ENCODE measurements at places on chromosomes 6 and 20.

DNA sequence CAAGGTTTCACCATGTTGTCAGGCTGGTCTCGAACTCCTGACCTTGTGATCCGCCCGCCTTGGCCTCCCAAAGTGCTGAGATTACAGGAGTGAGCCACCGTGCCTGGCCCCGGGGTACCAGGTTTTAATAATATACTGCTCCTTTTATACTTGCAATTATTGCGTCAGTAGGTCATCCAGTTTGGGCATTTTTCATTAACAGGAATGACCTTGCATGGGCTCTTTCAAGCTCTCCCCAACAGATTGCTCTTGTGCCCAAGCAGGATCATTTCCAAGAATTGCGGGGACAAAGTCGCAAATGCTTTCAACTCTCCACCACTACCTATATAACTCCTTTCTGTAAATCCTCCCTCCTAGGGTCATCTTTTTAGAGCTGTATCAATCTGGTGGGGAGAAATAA lies 23.8 kb downstream of the STK38 start:
- DNase-seq, result no peak

- DNase-seq, result no peak
Measured at GRCh38 chr6:133887156-133887879, 1.6 kb upstream of the TCF21 start.

DNA sequence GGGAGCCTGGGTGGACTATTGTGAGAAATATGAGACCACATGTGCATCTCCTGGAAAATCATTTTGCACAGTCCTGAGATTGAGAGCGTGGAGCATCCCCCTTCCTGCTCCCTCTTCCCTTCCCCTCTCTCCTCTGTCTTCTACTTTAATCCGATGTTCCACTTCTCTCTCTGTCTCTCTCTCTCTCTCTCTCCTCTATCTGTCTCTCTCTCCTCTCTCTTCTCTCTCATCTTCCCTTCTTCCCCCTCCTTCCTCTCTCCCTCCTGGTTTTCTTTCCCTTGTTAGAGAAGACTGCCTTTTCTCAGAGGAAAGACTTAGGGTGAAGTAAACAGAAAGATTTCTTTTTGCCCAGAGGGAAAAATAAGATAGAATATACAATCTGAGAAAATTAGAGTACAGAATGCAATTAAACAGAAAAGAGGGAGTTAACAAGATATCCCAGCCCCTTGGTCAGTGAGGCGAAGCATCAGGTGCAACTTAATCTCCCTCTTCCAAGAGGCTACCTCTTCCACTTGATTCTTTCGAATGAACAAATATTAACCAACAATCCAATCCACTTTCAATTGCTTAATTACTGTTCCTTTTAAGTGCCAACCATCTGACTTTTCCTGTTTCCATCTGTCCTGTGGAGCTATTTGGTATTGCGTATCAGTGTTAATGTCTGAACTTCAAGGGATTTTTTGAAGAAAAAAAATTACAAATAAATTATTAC lies 14.6 kb downstream of the KHDC1 start:
- DNase-seq, result no peak

- no peak for DNase-seq
Measured at GRCh38 chr6:150503586-150504339, 95.9 kb upstream of the PLEKHG1 start.

DNA sequence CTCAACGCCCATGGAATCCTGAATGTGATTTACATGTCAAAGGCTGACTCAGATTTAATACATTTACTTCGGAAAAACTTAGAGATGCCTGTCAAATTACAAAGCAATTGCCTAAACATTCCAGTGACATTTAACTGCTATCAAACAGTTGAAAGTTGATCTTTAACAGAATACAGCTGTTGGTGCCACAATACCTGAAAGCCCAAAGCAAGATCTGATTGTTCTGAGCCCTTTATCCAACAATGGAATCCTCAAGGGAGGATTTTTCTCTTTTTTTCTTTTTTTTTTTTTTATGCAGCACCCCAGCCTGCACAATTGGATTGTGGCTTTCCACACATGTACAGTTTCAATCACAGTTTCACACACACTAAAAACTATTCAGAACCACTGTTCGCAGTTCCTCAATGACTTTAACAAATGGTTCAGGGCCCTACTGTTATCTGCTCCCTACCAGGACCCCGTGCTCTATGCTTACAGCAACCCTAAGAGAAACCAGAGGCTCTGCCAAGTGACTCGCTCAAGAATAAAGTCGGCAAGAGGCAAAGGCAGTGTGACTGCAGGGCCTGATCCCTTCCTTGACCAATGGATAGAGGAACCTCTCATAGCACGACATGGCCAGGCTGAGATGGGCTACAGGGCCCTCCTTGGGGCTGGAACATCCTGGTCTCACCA lies 33.3 kb downstream of the EPB41L2 start:
- DNase-seq, result no peak

DNA sequence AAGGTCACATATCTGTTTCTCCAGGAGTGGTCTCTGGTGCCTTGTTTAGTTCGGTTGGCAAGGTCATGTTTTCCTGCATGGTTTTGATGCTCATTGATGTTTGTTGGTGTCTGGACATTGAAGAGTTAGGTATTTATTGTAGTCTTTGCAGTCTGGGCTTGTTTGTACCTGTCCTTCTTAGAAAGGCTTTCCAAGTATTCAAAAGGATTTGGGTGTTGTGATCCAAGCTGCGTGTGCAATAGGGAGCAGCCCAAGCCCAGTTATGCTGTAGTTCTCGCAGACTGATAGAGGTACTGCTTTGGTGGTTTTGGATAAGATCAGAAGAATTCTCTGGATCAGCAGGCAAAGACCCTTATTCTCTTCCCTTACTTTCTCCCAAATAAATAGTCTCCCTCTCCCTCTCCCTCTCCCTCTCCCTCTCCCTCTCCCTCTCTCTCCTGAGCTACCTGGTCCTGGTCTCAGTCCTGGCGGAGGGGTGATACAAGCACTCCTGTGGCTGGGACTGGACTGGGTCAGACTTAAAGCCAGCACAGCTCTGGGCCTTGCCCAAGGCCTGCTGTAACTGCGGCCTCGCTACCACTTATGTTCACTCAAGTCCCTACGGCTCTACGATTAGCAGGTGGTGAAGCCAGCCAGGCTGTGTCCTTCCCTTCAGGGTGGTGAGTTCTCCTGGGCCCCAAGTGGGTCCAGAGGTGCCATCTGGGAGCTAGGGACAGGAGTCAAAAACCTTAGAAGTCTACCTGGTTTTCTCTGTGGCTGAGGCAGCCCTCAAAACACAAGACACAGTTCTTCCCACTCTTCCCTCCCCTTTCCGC lies 27.3 kb upstream of the GRM4 start:
- DNase-seq, result no peak

GRCh38 chr6:145842693-145843546 lies 28.3 kb upstream of the FBXO30 start:
- DNase-seq, result no peak

DNA sequence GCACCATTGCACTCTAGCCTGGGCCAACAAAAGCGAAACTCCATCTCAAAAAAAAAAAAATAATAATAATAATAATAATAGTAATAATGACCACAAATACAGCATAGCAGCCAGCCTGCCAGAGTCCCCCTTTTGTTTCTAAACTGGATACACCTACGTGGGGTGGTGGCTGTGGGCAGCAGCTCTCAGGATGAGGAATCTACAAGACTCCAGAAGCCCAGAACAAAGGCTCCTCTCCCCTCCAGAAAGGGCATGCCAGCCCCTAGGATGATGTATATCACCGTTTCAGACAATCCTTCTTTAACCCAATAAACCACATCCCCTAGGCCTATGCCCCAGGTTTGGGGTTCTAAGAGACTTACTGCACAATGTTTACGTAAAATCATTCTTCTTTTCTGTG lies 155.9 kb downstream of the QRSL1 start:
- no peak for DNase-seq

DNA sequence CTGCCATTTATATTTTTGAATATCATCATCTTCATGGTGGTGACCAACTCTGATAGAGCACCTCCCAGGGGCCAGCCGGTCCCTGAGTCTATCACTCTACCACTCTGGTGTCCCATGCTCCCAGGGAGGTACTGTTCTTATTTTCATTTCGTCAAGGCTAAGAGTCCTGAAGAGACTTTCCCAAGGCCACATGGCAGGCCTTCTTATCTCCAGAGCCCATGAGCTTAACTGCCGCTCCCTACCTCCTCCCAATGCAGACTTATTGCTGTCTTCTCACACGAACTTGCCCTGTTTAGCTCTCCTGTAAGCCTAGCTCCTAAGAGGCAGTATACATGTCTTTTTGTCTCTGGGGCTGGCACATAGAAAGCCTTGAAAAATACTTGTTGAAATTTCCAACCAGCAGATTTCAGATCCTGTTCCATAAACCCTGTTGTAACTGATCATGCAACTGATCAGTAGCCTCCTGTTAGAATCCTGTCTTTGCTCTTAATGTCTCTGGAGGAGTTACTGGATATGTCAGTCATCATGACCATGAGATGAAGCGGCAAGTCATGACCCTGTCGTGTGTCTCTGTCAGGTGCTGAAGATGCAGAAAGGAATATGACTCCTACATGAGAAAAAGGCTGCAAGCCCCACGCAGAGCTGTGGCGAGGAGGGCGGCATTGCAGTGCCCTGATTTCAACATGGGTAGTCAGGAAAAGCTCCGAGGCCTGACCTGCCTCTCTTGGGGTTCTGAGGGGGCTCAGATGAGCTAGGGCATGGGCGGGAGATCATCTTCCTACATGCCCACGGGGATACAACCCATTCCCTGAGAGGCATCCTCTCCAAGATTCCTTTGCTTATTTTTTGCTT lies 60.0 kb downstream of the TTI1 start:
- DNase-seq, result no peak

DNA sequence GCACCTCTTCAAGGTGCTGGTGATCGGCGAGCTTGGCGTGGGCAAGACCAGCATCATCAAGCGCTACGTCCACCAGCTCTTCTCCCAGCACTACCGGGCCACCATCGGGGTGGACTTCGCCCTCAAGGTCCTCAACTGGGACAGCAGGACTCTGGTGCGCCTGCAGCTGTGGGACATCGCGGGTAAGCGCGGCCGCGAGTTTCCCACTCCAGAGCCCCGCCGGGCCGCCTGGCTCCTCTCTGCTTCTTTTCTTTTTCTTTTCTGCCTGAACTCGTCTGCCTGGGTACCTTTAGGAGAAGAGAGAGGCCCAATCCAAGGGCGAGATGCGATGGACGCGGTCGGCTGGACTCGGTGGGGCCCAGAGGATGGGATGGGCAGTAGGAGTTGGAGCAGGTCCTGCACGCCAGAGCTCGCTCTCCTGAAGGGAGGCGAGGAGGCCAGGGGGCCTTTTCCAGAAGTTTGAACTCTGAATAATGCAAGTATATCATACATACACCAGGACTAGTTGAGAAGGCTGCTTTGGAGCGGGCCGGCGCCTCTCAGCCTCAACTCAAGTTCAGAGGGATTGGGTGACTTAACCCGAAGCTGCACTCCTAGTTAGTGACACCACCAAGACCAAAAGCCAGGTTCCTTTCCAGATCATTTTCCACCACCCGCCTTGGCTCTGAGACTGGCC lies 445 bp downstream of the RAB32 start:
- no peak for DNase-seq

GRCh38 chr6:144756469-144756868 lies 471.3 kb downstream of the UTRN start:
- no peak for DNase-seq

DNA sequence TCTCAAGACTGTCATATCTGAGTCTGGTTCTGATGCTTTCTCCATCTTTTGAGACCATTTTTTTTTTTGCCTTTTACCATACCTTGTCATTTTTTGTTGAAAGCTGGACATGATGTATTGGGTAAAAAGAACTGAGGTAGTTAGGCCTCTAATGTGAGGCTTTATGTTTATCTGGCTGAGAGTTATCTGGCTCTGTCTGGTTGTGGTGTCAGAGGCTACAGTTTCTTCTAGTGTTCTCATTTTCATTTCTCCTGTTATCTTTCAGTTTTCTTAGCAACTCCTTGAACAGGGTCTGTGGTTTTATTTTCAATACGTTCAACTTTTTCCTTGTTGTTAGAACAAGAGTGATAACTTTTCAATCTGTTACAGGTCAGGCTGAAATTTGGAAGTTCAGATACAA lies 49.2 kb upstream of the ATXN1 start:
- DNase-seq, result no peak

GRCh38 chr20:11891776-11892545 lies 25.7 kb upstream of the BTBD3 start:
- peak; percentile 3 for DNase-seq

DNA sequence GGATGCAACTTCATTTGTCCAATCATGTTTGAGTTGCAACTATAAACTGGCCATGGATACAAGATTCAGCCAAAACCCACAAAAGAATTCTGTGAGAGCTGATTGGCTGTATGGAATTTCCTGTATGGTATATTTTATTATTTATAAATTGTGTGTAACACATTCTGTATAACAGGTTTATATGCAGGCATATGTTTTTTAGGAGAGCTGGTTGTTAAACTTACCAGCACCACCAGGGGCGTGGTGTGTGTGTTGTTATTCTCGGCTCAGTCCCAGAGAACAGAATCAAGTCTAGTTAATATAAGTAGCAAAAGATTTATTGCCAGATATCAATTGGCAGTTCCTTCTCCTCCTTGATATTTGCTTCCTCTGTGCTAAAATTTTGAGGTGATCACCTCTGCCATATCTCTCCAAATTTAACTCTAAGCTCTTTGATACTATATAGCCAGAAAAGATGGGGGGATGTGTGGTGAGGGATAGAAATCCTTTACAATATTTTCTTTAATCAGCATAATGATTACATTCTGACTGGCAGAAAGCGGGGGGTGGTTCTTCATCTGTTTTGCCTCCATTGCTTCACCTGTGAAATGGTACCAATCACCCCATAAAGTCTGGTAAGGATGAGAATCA lies 22.9 kb downstream of the CNBD2 start:
- peak; percentile 4 for DNase-seq

DNA sequence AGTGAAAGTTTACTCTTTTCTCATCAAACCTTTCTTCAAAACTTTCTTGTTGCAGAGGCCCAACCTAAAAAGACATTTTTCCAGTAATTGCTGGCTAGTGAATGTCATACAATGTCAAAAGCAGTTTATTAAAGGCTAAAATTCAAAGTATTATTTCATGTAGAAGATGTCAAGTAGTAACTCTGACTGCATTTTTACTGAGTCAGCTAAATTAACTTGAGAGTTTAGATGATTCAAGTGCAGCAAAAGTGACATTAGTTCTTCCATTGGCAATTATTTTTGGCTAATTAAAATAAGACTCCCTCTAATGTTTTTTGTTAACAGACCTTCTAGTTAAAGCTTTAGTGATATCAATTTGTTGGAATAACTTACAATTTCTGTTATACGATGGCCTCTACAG lies 1438.5 kb downstream of the GRIK2 start:
- DNase-seq, result no peak

- no peak for DNase-seq
Measured at GRCh38 chr6:114344971-114345275, 2.1 kb upstream of the HS3ST5 start.

- DNase-seq, result peak; percentile 37
Measured at GRCh38 chr6:33620158-33620855, 815 bp upstream of the ITPR3 start.

GRCh38 chr6:121965739-121966138 lies 433.7 kb upstream of the HSF2 start:
- DNase-seq, result no peak
